HT1080 (cell line): ENCODE measurements at places on chromosomes 4 and X. TPM values are rescaled to one million over a fixed set of nuclear protein-coding genes. Genes with fewer than 3 reads are reported as not detected.
A peak's percentile ranks its signal among the peaks of the same experiment; 100 is the strongest.

Gene NXF2
- total RNA-seq, result 0.30 and 0.76 TPM in 2 replicates

Gene C4orf50
- not detected in 2 replicates for total RNA-seq

DNA sequence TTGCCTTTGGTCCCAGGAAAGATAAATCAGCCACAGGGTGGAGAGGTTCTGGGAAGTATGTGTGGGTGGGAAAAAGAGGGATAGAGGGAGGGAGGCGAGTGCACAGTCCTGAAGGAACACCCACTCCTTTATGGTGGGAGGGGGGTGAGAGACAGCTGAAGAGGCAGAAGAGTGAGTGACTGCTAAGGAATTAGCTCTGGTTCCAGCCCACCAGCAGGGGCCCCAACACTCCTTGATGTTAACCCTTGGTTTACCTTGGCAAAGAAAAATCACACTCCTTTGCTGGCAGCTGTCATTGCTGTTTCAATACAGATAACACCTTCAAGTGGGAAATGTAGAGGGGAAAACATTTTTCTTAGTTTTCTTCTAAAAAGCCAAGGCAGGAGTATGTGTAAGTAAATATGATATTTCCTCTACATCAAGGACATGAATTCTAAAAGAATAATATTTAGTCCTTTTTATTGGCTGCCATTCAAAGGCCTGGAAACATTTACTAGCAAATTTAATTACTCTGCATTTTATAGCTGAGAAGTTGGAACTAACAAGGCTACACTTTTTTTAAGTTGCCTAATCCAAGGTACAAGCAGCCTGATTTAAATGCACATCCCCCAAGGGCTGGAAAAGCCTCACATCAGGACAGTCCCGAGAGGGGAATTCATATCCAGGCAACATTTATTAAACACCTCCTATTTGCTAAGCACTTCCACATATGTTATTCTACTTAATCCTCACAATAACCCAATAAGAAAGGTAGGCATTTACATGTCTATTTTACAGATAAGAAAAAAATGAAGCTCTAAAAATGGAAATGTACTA lies 81.7 kb downstream of the HS6ST2 start:
- DNase-seq, result no peak

DNA sequence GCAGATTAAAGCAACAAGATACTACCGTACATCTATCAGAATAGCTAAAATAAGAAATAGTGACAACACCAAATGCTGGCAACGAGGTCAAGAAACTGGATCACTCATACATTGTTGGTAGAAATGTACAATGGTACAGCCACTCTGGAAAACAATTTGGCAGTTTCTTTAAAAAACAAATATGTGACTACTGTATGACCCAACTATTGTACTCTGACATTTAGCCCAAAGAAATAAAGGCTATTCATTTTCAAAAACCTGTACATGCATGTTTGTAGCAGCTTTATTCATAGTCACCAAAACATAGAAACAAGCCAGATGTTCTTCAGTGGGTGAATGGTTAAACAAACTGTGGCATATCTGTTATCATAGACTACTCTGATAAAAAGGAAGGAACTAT lies 8.2 kb downstream of the CLCN3 start:
- no peak for DNase-seq

GRCh38 chr4:110055158-110055768 lies 142.6 kb downstream of the EGF start:
- DNase-seq, result peak; percentile 61

- no peak for DNase-seq
Measured at GRCh38 chr4:182354867-182355266, 111.7 kb downstream of the TENM3 start.

Gene TCP11X2
- 0.10 TPM in 1 of 2 replicates, not detected in the other for total RNA-seq

GRCh38 chr4:70714079-70714887 lies 7.5 kb upstream of the RUFY3 start:
- DNase-seq, result no peak

DNA sequence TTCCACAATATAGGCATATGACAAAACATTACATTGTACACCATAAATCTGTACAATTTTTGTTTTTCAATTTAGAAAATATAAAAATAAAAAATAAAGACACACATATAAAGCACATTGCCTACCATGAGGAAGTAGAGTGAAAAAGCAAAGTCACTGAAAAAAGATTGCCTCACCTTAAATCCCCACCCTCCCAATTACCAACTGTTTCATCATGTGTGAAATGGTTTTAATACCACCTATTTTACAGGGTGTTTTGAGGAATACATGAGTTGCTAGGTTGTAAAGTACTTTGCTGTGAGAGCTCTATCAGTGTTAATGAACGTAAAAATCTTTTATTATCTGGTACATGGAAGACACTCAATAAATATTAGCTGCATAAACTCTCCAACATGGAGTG lies 373.6 kb upstream of the NDST3 start:
- DNase-seq, result no peak

DNA sequence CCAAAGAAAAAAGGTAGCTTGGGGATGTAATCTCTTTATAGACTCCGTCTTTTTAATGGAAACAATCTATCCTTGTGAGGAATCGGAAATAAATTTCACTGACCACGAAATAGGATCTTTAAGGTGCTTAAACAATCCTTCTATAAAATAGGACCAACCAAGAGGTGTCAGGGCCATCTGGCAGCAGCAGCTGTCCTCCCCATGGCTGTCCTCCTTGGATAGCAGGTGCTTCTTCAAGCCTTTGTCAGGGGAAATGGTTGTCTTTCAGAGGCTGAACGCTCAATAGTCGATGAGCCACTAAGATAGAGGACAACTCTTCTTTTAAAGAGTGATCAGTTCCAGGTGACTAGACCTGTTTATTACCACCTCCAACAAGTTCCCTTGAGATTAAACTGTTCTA lies 231.0 kb downstream of the ADGRL3 start:
- DNase-seq, result no peak

Gene GPR82
- not detected in 2 replicates for total RNA-seq

GRCh38 chrX:118475903-118476302 lies 19.7 kb upstream of the DOCK11 start:
- DNase-seq, result no peak

- DNase-seq, result no peak
Measured at GRCh38 chrX:12021698-12022097, 116.6 kb upstream of the FRMPD4 start.

DNA sequence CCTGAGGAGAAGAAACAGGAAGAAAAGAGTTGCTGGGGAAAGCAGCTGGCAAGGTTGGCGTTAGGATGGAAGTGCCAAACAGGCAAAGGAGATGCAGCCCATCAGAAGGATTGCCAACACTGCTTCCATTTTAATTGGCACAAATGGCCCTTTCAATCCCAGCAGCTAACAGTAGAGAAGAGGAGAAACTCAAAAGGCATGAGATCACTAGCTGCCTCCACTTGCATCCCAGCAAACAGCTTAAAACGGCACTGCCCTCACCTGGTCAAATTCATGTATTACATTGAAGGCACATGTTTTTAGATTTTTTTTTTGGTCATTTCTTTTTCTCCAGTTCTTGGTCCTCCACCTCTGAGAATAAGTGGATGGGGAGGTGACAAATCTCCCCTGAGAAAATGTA lies 14.9 kb upstream of the LOC101059915 start:
- DNase-seq, result peak; percentile 36
